ENCODE measurements at places on chromosomes 7 and 10.

- DNase-seq, result no peak
These were observed 224.7 kb downstream of the HECW1 start for GRCh38 chr7:43337191-43337590.

- DNase-seq, result no peak
These were observed 2.4 kb downstream of the ARID5B start for GRCh38 chr10:61903928-61904344.

DNA sequence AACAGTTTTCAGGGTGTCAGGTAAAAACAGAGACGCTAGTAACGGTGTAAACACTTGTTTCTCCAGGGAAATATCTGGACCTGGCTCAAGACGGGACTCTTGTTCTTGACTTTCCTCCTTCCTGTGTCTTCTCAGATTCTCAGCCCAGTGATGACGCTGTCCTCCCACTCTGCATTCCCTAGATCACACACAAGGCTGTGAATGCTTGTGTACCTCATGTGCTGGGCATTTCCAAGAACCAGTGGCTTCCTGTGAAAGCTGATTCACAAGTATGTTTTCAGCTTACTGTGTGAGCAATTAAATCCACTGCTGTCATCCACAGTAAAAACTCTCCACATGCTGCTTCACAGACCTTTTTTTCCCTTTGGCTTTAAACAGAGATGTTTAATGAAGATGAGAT is 193.8 kb upstream of the DPP6 start:
- DNase-seq, result no peak

DNA sequence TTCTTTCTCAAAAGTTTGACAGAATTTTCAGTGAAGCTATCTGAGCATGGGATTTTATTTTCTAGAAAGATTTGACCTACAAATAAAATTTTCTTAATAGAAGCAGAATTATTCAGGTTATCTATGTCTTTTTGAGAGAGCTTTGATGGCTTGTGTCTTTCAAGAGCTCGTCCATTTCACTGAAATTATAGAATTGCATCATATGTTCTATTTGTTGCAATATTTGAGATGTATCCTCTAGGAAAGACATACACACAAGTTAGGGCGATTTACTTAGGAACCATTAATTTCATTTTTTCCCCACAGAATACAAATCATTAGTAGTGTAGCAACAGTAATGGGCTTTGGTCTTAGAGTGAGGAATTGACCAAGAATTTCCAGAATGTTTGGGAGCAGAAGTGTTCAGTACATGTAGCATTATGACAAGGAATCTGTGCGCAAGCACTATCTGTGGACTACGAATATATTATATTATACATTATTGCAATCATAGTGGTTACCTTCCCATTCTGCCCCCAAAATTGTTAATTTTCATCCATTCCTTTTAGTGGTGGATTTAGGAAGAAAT is 12.8 kb upstream of the COL17A1 start:
- no peak for DNase-seq

GRCh38 chr10:91220954-91221675 is 652 bp downstream of the PCGF5 start:
- DNase-seq, result no peak

GRCh38 chr10:121926671-121927317 is 1.0 kb downstream of the ATE1 start:
- DNase-seq, result no peak

DNA sequence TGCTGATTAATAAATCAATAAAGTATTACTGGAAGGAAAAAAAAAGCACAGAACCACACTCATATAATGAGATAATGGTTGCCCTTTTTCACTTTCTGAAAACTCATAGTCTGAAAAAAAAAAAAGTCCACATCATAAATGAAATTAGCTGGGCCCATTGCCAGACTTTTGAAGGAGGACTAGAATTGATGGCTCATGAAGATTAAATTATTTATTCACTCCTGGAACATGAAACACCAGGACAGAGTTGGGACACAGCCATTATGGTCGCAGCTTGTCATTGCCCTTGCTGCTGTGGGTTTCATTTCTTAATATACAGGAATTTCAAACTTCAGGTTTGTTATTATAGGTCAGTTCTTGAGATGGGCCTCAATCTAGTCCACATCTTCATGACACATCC is 91.9 kb downstream of the CNTNAP2 start:
- no peak for DNase-seq

DNA sequence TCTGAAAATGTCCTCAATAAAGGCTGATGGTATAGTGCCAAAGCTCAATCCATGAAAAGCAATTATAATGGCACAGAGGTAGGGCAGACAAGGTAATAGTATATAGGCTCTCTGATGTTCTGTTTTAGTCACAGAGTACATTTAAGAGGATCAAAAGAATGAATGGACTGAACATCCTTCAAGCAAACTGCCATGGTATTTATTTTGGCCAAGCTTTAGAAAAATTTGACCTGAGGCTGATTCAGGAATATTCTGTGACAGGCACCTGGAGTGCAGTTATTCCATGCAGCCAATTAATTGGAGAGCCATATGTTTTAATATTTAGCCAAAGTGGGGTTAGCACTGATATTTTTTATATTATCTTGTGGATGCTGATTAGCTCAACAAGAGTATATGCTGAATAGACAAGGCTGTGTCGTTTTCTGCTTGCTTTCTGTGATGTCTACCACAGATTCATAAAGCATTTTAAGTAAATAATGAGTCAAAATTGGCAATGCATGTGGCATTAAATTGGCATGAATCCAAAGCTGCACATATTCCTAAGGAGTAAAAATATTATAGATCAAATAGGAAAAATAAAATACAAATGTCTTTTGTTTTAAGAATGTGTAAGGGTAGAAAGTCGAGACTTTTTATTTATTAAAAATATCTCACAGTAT is 177.4 kb downstream of the PCLO start:
- no peak for DNase-seq

- no peak for DNase-seq
These were observed 24.1 kb upstream of the SLK start for GRCh38 chr10:103942866-103943265.

DNA sequence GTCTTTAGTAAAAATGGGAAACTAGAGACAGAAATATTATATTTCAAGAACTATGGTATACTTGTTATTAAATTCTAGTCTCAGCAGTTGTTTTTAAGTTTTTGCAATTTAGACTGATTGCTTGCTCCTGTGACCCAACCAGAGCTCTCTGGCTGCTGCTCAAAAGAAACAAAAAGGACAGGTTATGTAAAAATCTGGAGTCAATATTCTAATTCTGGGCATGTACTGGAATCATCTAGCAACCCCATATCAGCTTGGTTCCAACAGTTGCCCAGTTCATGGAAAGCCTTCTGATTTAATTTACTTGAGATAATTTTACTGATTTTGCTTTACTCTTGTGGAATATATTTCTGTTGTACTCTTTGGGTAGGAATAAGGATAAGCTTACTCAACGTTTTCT is 10.3 kb downstream of the KCP start:
- no peak for DNase-seq

DNA sequence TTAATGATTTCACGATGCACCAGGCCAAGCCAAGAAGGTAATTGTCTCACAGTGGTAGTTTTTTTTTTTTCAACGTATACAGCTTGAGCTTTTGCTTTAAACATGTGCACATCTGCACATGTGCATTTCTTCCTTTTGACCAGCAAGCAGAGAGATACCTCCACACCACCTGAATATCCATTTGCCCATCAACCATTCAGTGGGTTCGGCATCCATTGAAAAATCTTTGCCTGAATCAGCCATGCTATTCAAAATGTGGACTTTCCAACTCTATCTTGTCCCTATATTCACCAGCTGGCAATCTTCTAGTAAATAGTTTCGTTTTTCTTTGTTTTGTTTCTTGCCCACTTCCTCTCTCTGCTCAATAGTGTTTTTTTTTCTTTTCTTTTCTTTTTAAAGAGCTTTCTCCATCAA is 7.7 kb upstream of the TRA2A start:
- no peak for DNase-seq

DNA sequence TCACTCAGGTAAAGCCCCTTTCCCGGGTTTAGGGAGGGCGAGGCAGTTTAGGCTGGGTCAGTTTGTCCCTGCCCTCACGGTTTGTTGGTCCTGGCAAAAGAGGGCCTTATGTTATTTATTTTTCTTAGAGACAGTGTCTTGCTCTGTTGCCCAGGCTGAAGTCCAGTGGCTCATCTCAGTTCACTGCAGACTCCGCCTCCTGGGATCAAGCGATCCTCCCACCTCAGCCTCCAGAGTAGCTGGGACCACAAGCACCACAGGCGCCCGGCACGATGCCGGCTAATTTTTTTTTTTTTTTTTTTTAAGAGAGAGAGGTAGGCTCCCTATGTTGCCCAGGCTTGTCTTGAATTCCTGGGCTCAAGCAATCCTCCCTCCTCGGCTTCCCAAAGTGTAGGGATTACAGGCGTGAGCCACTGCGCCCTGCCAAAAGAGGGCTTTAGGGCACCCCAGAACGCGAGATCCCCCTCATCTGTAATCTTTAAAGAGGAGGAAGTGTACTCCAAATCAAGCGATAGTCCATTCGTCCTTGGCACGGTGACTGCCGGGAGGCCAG is 626 bp upstream of the BMS1 start:
- no peak for DNase-seq

DNA sequence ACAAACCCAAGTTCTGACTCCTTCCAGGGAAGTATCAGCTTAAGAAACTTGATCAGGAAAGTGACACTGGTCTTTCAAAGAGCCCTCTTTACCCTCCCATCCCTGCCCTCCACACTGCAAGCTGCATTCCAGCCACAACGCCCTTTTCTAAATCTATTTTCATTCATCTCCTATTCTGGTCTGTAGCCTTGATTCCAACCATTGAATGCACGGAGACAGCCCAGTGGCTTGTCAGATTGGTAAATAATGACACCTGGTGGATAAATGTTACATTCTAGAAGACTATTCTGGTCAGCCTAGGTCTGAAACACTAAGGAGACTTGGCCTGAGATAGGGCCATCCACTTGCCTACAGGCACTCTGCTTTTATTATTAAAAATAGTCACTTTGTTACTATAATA is 20.9 kb downstream of the MORN4 start:
- DNase-seq, result no peak

Measured in stimulated activated CD8-positive, alpha-beta memory T cell treated with anti-CD3 and anti-CD28 coated beads, Interleukin-4, amount 100 ng/mL, for 1 hour (primary cell).